ENCODE measurements at places on chromosomes 5 and 9.

DNA sequence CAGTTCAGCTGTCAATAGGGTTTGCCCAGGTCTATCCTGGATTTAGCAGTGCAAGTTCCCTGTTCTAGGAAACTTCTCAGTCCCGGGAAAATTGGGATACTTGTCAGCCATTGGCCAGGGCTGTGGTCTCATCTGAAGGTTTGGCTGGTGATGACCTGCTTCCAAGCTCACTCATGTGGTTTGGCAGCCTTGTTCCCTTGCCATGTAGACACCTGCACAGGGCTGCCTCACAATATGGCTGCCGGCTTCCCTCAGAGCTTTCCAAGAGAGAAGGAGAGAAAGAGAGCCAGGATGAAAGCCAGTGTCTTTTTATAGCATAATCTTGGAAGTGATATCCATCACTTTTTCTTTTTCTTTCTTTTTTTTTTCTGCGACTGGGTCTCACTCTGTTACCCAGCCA, 37.7 kb upstream of the HMCN2 start:
- DNase-seq: no peak

DNA sequence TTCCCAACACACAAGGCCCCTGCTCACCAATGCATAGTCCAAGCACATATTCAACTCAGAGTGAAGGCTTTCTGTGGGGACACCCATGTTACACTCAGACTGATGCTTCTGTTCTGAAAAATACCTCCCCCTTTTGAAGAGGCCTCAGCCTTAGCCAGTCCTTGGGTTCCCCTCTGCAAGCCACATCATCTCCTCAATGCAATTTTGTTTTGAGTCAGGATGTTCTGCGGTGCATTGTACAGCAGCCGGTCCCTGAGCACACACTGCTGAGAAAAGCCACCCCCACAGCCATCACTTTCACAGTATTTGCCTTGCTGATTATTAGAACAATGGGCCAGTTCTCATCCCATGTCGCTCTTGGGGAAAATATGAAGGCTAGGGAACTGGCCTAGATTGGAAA, 241.2 kb downstream of the FAM114A2 start:
- no peak for DNase-seq

GRCh38 chr5:136763548-136763947, 398.2 kb upstream of the TRPC7 start:
- DNase-seq: no peak

DNA sequence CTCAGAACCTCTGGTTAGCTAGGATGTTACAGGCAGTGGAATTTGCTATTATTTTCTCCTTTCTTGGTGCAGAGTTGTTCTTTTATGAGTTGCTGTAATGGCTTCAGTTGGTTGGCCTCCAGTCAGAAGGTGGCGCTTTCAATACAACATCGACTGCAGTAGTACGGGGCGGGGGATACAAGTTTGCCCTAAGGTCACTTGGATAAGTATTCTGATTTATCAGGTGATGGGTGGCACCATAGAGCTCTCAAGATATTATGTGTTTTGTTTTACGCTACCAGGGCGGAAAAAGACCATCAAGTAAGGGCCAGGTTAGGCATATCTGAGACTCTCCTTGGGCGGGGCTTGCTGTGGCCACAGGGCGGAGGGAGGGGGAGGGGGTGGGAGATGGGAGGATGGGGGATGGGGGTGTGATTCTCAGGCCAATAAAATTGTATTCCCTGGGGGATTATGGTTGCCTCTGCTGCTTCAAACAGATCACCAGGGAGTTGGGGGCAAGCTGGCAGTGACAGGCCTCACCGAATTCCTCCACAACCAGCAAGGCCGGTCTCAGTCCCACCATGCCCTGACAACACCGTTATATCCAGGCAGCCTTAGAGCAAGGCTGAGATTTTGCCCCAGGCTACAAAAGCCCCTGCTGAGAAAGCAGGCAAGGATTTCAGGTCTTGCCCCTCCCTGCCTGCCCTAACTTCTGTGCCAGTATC, 15.9 kb upstream of the RNF38 start:
- no peak for DNase-seq

DNA sequence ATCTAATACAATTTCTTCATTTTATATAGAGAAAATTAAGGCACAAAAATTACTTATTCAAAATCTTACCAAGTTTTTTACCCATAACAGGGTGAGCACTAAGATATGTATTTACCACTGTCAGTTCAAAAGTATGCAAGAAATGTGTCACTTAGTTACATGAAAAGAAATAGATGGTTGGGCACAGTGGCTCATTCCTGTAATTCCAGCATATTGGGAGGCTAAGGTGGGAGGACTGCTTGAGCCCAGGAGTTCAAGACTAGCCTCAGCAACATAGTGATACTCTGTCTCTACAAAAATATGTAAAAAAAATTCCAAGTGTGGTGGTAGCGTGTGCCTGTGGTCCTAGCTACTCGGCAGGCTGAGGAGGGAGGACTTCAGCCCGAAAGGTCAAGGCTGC, 19.4 kb downstream of the YIPF5 start:
- no peak for DNase-seq
